ENCODE measurements at places on chromosomes 12 and 14. TPM values are rescaled to one million over a fixed set of nuclear protein-coding genes. Genes with fewer than 3 reads are reported as not detected.

TMEM63C gene
- total RNA-seq = 4.7 TPM

WASHC3 gene
- 30.1 TPM for total RNA-seq

NGB gene
- total RNA-seq = not detected

KCNC2 gene
- not detected for total RNA-seq

ERBB3 gene
- 68.1 TPM for total RNA-seq

CISTR gene
- not detected for total RNA-seq

B3GNT4 gene
- total RNA-seq = 2.0 TPM

CTSG gene
- not detected for total RNA-seq

A2M gene
- 86.9 TPM for total RNA-seq

SPTB gene
- total RNA-seq = 0.08 TPM

TTC9 gene
- total RNA-seq = 40.5 TPM

- no peak for ATAC-seq
Measured at GRCh38 chr12:113835896-113836295, 130.2 kb downstream of the RBM19 start.

DNA sequence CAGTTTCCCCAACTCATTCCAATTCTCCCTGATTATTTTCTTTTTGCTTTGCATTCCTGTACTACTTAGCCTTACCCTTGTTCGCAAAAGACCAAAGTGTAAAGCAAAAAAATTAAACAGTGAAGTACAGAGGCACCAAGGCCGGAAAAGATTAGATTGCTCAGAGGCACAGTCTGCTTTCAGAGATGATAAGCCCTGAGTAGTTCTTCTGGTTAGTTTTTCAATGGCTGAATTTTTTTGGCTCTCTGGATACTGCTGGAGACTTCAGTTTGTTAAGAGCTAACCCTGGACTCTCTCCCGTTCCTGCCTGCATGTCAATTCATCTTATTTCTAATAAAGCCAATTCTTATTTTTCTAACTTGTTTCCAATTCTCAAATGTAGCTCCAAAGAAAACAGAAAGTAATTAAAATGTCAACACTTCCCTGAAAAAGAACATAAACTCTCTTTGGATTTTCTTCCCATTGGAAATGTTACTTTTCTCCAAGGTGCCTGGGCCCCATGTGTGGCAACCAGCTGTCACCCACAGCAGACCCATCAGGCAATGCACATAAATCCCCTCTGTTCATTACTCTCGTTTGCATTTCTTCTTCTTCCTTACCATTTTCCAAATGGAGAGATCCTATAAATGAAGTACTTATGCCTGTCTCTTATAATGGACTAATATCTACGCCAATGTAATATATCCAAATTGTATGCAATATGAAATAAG is 142.8 kb downstream of the BTG1 start:
- no peak for ATAC-seq

GRCh38 chr12:131407221-131408035 is 303.5 kb upstream of the SFSWAP start:
- no peak for ATAC-seq

DNA sequence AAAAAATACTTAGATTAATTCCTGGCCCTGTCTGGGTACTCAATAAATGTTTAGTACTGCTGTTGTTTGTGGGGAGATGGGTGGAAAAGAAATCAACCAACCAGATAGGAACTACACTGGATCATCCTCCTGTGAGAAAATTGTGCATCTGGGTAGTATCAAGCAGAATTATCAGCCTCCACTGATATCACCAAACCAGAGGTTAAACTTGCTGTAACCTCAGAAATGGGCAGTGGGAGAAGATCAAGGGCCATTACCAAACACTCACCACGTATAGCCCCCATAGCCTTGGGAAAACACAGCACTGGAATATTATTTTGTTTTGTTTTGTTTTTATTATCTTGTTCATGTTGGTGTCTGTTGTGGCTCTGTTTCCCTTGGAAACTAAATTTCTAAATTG is 19.7 kb downstream of the VEZT start:
- ATAC-seq = no peak

DNA sequence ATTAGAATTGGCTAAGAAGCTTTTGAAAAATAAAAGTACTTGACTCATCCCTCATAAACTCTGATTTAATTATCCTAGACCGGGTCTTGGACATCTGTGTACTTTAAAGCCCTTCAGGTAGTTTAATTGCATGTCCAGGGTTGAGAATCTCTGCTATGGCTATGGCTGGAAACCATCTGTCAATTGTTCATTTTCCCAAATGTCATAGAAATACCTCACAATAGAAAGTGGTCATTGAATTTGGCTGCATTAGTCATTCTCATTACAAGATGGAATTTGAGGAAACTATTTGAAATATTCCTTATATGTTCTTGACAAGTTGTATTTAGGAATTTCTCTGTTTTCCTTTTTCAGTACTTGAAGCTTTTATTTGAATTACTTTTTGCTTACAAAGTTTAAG is 111.3 kb downstream of the TSHR start:
- ATAC-seq = no peak

GRCh38 chr12:131929581-131930456 is 743 bp downstream of the PUS1 start:
- peak; percentile 30 for ATAC-seq

DNA sequence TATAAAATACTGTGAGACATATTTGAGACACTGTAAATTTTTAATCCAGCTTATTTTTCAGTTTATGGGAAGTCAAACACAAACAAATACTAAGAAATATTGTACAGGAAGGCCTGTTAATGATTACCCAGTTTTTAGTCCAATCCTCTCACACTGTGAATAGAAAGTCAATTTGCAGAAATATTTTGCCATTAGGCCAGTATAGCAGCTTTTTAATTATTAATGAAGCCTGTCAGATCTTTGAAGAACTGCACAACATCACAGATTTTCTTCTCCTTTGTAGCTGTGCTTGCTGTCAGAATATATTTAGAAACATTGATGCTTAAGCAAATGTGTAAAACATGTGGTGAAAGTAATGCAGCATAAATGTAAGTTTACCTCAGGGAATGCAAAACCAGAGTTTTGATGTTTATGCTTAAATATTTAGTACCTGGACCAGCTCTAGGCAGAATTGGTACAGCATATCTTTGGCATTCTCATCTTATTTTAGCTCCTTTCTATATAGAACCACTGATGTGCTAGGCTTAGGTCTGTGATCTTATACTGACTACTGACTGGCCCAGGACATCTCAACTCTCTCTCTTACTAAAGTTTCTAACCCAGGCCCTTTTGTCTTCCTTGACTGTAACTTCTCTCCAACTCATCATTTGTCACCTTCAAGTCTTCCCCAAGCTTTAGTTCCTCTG is 230.8 kb upstream of the NAV3 start:
- no peak for ATAC-seq

- no peak for ATAC-seq
Measured at GRCh38 chr12:48966177-48966895, 5.2 kb downstream of the WNT10B start.

- ATAC-seq = no peak
Measured at GRCh38 chr12:77754086-77754485, 76.6 kb upstream of the NAV3 start.

DNA sequence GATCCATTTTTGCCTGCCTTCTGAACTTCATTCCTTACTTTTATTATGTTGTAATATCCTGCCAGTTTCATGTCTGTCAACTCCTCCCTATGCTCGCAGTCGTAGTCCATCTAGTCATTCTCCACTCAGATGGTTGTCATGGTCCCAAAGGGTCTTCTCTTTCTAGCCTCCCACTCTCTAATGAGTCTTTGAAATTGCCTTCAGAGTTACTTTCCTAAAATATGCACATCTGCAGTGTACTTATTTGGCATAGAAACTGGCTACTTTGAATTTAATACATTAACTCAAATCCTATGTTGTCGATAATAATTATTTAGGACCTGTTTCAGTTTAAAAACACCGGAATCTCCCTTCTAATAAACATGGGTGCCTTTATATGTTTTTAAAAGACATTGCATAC is 101.0 kb downstream of the PDE3A start:
- ATAC-seq = no peak

DNA sequence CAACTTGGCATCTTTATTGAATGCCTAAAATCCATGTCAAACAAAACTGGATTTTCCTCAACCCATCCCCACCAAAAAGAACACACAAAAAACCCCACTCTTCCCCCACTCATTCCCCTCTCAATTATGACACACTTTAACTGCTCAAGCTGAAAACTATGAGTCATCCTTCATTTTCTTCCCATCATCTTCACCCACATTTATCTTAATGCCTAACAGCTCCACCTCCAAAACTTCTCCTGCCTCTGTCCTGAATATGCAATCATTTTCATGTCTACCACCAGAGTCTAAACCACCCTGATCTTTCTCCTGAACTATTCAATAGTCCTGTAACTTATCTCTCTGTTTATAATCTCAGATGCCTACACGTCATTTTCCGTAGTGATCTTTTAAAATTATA is 239.7 kb downstream of the BCAT1 start:
- ATAC-seq = no peak

- ATAC-seq = peak; percentile 78
Measured at GRCh38 chr12:55068416-55069010, 48.7 kb downstream of the NEUROD4 start.

- no peak for ATAC-seq
Measured at GRCh38 chr12:89883630-89884389, 175.2 kb upstream of the ATP2B1 start.

DNA sequence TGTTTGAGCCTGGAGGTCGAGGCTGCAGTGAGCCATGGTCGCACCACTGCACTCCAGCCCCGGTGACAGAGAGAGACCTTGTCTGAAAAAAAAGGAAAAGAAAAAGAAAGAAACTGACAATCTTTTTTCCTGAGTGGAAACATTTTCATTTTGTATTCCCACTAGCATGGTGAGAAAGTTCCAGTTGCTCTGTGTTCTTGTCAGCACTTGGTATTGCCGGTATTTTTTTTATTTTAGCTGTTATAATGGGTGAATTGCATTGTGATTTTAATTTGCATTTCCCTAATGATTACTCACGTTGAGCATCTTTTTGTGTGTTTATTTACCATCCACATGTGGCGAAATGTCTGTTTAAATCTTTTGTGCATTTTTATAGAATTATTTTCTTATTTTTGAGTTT is 25.6 kb downstream of the GLT8D2 start:
- ATAC-seq = no peak

DNA sequence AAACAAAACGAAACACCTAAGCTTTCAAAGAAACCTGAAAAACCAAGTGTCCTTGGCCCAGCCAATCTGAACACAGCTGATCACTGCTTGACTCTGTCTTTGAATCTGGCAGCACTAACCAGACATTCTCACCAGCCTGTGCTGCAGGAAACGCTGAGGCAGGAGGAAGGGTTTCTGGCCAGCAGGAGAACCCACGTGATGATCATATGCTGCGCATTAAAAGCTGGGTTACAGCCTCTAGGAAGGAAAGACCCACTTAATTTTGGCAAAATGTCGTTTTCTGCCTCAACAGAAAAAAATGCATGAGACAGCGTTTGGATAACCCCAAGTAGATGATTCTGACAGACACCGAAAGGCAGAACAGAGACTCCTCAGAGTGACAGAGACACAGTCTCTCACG is 9.8 kb downstream of the APPL2 start:
- ATAC-seq = no peak

- no peak for ATAC-seq
Measured at GRCh38 chr12:120546050-120546386, 11.9 kb downstream of the RNF10 start.

GRCh38 chr12:98738002-98738401 is 92.9 kb downstream of the APAF1 start:
- ATAC-seq = no peak

- peak; percentile 13 for ATAC-seq
Measured at GRCh38 chr12:117298648-117299225, 62.7 kb downstream of the NOS1 start.

DNA sequence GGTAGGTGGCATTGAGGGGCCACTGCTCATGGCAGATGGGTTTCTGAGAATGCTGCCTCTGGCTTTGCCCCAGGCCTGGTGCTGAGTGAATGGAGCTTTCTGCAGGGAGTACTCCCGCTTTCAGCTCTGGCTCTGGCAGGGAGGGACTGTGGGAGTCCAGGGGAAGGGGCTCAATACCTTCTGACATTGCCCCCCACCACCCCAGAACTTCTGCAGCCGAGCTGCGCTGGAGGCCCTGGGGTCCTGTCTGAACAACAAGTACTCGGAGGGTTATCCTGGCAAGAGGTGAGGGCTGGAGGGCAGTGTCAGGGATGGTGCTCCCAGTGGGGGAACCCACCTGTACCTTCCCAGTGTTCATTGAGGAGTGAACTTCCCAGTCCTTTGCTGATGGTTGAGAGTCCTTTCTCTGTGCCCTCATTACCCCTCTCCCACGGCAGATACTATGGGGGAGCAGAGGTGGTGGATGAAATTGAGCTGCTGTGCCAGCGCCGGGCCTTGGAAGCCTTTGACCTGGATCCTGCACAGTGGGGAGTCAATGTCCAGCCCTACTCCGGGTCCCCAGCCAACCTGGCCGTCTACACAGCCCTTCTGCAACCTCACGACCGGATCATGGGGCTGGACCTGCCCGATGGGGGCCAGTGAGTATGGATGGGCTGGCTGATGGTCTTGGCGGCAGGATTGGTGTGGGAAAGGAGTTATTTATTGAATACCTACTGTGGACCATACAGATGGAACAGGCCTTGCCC is 1.9 kb downstream of the SHMT2 start:
- no peak for ATAC-seq

DNA sequence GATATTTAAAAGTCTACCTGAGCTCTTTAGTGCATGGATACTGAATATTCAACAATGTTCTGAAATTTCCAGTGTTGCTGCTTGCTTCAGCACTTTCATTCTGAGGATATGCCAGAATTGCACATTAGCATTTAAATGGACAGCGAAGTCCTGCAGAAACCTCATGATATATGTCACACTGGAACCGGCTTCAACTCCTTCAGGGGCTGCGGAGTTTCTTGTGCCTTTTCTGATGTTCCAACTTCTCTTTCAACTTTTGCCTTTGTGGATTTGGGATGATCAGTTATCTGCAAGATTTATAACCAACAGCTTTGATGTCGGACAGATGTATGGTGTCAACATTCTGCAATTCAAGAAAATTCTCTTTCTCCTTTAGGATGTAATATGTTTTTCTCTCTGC is 142.5 kb upstream of the LMNTD1 start:
- no peak for ATAC-seq

DNA sequence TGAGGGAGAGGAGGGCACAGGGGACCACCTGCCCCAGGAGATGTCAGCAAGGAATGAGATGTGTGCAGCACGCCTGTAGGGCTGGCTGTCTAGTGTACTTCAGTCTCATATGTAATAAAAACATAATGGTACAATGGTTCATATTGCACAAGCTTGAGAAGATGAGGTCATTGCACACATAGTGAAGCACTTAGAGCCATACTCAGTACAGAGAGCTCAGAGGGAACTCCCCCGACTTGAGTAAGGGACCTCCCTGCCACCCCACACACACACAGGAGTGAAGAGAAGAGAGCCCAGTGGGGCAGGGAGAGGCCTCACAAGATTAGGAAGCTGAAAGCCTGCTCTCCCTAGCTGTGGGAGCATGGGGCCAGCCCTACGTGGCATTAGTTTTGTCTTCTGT is 61.5 kb downstream of the SLC6A12 start:
- no peak for ATAC-seq

DNA sequence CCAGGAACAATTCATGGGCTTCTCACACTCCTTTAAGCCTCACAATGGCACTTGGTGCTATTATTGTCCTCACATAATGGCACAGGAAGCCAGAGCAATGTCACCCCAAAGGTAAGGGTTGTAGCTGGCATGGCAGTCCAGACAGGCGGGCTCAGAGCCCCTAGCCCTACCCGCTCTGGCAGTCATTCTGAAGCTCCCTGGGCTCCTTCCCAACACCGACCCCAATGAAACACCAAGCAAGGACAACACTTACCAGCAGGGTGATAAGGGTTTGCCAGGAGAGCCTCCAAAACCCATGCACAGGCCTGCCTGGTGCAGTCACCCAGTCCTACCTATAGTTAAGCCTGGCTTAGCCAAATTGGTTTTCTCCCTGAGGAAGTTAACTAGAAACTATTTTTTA is 30.8 kb downstream of the MAX start:
- ATAC-seq = no peak

All from esophagus mucosa (tissue), 1 donor.